ENCODE measurements at places on chromosomes 3 and 15.
A peak's percentile ranks its signal among the peaks of the same experiment; 100 is the strongest.

DNA sequence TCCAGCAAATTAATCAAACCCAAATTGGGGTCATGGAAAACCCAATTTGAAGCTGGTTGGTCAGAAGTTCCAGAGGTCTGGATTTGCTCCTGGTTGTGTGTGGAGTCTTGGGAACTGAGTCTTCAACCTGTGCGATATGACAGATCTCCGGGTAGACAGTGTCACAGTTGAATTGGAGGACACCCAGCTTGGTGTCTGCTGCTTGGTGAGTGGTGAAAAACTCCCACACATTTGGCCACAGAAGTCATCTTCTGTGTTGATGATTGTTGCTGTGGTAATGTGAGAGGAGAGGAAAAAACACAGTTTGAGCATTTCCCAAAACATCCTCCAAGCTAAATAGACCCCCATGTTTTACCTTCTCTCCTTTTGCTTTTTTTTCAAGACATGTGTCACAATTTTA is 218.1 kb downstream of the TP63 start:
- DNase-seq: no peak

GRCh38 chr3:157444797-157445184 is 8.1 kb downstream of the PTX3 start:
- DNase-seq: no peak

DNA sequence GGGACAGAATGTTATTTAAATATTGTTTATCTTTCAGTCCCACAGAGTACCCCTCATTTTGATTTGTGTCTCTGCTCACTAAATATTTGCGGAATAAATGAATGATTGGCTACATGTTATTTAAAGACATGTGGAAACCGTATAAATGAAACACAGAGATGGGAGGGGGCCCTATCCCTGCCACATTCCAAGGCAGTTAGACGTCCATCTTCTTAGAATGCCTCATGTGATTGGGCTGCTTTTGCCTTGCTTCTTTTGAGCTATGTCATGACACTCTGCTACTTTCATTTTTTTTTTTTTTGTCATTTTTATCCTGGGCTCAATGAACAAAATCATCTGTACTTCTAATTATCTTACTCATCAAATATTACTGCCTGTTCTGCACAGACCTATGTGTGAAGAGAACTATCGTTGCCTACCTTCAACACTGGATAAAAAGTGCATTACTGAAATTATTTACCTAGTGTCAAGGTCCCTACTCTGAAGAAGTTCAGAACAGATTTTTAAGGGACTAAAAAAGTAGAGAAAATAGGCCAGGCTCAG is 83.9 kb upstream of the FAM98B start:
- DNase-seq: no peak

- peak; percentile 85 for DNase-seq
Observed at GRCh38 chr15:48459571-48460442, 128.6 kb downstream of the DUT start.

DNA sequence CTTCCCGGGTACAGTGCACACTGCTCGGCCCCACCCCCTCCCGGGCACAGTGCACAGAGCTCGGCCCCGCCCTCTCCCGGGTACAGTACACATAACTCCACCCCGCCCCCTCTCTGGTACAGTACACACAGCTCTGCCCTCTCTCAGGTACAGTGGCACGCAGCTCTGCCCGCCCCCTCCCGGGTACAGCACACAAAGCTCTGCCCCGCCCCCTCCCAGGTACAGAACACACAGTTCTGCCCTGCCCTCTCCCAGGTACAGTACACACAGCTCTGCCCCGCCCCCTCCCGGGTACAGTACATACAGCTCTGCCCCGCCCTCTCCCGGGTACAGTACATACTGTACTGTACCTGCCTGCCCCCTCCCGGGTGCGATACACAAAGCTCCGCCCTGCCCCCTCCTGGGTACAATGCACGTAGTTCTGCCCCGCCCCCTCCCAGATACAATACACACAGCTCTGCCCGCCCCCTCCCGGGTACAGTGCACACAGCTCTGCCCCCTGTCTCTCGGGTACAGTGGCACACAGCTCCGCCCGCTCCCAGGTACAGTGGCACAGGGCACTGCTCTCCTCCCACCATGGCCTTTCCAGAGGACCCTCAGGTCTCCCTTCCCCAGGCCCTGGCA is 16.4 kb upstream of the PRR20G start:
- no peak for DNase-seq

GRCh38 chr15:64429448-64429847 is 30.9 kb upstream of the ZNF609 start:
- DNase-seq: no peak

- no peak for DNase-seq
Observed at GRCh38 chr3:29004885-29005599, 275.8 kb upstream of the RBMS3 start.

DNA sequence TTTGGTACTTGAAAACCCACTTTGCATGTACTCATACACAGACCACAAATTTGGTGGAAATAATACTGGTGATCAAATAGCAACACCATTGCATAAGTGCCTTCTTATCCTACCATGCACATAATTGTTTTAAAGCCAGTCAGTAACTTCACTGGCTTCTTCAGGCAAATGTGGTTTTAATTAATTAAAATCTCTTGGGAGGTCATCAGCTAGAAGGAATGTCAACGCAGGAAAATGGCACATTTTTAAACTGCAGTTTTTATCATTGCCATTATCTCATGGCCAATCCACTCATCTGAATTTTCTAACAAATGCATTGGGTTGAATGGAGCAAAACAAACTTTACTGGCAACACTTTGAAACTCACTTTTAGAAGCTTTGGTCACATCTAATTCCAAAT is 105.7 kb upstream of the ZPLD1 start:
- DNase-seq: peak; percentile 2

DNA sequence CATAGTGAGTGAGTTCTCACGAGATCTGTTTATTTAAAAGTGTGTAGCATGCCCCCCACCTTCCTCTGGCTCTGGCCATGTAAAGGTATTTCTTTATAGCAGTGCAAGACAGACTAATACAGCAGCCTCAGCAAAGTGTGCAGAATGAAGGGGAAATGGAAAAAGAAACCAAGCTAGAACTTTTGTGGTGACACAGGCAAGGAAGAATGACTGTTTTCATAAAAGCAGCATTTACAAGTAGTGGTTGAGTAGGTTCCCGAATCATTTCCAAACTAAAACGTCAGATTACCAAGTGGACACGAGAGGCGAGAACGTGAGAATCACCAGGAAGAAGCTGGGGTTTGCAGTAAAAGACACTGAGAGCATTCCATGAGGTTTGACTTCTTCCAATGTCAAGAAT is 100.2 kb upstream of the AKAP13 start:
- no peak for DNase-seq

- no peak for DNase-seq
Observed at GRCh38 chr3:190556351-190556750, 42.5 kb downstream of the IL1RAP start.

GRCh38 chr3:136678981-136679380 is 73.2 kb downstream of the STAG1 start:
- DNase-seq: no peak

DNA sequence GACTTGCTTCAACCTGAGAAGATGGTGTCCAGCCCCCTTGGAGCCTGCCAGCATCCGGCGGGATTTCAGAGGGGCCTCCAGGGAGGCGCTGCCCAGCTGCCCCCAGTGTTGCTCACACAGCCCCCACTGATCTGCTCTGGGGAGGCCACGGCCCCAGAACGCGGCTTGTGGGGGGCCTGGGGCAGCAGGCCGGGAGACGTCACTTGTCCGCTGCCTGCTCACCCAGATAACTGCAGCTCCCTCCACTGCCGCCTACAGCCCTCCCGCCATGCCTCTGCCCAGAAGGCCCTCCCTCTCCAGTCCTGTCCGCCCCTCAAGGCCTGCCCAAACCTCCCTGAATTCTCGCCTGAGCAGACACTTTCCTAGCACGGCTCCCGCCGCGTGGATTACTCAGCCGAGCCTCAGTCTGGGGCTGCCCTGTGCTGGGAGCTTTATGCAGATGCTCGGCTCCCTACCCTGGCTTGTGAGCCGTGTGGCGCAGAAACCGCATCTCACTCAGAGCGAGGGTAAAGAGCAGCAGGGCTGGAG is 17.2 kb upstream of the ADIPOQ start:
- peak; percentile 34 for DNase-seq

DNA sequence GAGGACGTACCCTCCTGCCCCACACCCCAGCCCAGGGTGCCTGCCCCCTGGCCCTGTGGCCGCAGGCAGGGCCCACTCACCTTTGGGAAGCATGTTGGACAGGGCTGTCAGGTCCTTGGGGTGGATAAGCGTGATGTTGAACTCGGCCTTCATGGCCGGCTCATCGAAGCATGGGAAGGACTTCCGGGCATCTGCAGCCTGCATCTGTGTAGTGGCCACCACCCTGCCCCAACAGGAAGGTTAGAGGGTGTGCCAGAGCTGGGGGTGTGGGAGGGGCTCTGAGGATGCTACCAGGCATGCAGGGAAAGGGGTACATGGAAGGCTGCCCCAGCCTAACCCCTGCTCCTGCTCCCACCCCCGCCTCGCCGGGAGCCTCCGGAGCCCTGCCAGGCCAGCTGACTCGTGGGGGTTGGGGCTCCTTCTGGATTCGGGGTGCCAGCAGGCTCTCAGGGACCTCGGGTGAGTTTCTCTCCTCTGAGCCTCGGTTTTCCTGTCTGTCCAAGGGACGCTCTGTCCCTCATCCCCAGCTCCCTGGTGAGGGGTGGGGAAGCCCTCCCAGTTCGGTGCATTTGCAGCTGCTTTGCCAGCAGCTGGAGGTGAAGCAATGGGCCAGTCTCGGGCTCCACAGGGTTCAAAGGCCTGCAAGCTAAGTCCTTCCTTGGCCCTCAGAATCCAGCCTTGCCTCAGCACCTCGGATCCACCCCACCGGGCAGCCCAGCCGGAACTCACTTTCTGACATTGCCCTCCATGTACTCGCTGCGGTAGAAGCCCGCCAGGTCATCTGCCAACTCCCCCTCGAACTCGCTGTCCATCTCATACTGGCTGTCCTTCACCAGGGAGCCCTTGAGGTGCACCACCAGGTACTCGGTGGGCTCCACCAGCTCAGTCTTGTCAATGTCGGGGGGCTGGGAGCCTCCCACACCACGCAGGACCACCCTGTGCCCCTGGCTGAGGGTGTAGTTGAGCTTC is 9.1 kb downstream of the ANPEP start:
- no peak for DNase-seq

DNA sequence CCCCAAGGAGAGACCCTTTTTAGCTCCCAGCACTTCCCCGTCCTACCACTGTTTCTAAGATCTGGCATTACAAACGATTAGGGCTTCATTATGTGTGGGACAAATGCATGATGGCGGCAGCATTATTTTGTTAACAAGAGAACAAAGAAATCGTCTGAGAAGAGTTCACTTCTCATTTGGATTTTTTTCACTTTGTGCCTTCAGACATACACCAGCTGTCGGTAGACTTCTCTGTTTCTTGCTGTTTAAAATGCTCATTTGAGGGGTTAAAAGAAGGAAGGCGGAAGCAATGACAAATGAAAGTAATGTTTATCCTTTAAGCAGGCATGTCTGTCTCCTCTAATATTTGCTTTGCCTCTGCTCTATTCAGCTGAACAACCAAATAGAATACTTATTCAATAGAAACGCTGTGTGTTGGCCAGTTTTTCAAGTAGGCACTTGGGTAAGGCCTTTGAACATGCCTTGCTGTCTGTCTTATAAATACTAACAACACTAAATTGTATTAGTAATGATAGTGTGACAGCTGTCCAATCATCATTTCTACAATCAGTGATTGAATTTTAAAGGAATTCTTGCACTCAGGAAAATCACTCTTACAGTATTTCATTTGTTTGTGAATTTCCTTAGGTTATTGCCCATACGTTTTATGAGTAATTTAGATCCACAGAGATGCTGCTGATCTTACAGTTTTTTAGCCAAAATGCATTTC is 382.4 kb downstream of the IL5RA start:
- DNase-seq: no peak

- DNase-seq: no peak
Observed at GRCh38 chr3:185929192-185930151, 8.3 kb downstream of the TRA2B start.

DNA sequence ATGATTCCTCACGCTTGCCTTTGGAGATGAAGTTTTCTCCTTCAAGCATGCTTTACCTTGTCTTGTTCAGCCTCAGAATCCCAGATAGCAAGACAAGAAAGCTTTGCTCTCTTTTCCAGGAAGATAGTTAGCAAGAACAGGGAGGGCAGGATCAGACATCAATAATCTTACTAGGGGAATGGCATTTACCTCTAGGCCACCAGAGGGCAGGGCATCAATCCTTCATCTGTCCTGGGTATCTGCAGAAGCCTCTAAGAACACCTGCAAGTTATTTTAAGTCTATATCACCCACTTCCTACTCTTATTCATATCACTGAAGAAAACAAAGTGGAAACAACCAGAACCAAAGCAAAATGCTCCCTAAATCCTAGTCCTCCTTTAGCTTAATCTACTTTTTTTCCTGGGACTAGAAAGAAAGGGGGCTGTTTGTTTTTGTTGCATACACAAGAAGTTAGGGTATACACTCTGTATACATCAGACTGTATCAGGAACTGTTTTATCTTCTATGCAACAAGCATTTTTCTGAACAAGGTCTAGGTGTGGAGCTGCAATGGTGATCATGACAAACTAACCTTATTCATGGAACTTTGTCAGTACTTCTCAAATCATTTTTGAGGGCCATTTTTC is 862.5 kb downstream of the CADM2 start:
- no peak for DNase-seq

GRCh38 chr3:131142580-131142979 is 115.9 kb downstream of the NEK11 start:
- DNase-seq: peak; percentile 3

DNA sequence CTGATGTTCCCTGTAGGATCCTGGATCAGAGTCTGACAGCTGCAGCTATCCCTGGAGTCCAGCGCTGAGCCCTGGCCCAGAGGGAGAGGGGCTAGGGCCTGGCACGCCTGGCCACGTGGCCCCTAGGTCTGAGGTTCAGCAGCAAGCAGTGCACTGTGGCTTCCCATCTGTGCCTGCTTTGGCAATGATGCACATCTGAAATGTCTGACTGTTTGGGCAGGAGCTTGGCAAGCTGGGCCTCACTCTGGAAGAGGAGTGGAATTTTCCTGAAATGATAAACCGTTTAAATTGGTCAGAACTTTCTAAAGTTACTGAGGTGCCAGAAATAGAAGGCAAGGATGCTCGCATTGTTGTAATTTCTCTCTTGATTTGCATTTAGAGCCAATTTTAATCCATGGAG is 48.8 kb upstream of the MRPS22 start:
- no peak for DNase-seq

GRCh38 chr3:112377568-112378071 is 44.7 kb downstream of the CD200 start:
- DNase-seq: no peak

DNA sequence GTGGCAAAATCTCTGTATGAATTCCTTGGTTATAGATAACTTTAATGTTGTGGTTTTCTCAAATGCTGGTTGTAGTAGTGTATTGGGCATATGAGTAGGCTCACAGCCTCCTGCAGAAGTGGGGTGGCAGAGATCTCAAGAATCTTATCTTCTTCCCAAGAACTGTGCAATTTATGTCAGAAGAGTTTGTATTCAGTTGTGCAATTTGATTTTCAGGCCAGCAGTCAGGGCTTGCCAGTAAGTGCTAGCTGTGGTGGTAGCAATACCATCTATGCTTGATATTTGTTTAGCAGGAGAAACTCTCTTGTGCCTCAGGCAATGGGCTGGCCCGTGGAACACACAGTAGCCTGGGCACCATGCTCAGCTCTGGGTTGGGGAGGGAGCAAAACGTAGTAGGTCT is 58.4 kb upstream of the GOLIM4 start:
- DNase-seq: no peak

Data from fibroblast of skin of left quadriceps (primary cell).